ENCODE measurements at places on chromosomes 16 and 17. TPM values are rescaled to one million over a fixed set of nuclear protein-coding genes. Genes with fewer than 3 reads are reported as not detected.

KRT33B gene
- not detected for total RNA-seq

MIEN1 gene
- total RNA-seq: 77.4 TPM

MTMR4 gene
- 49.3 TPM for total RNA-seq

LAT gene
- 1.2 TPM for total RNA-seq

CYGB gene
- 16.1 TPM for total RNA-seq

Data from bronchus fibroblast of lung (primary cell).